NCI-H2081 (cell line): ENCODE measurements at places on chromosomes 5 and 9.

DNA sequence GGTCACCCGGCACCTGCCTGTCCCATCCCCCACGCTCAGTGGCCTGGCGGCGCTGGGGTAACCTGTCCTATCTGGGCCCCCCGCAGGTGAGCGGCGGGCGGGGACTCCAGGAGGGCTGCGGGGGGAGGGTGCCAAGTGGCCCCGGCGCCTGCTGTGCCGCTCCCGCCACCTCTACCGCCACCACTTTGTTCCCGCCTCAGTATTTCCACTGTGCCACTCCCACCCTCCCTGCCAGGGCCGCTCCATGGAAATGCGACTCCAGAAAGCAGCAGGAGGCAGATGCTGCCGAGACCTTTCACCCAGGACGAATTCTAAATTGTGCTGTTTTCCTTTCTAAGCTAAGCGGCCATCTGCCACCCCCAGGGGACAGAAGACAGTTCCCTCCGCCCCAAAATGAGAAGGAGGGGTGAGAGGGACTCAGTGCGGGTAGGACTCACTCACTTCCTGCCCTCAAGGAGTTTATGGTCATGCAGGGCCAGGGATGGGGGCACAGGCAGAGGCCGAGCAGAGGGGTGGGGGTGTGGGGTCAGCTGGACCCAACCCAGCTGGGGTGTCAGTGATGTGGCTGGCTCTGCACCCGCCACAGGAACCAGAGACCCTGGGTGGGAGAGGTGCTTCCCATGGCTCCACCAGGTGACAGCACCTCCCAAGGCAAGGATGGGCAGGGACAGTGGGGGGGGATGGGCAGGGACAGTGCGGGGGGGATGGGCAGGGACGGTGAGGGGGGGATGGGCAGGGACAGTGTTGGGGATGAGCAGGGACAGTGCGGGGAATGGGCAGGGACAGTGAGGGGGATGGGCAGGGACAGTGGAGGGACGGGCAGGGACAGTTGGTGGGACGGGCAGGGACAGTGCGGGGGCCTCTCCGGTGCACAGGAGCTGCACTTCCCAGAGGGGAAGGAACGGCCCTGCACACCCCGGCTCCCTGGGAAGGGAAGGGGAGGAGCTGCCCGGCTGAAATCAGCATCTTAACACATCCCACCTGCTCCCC, 17.8 kb downstream of the NOTCH1 start:
- DNase-seq = peak; percentile 62

- no peak for DNase-seq
These were observed 1.8 kb downstream of the RALGDS start for GRCh38 chr9:133119103-133119845.

GRCh38 chr9:93634311-93635185, 58.2 kb downstream of the PHF2 start:
- no peak for DNase-seq

DNA sequence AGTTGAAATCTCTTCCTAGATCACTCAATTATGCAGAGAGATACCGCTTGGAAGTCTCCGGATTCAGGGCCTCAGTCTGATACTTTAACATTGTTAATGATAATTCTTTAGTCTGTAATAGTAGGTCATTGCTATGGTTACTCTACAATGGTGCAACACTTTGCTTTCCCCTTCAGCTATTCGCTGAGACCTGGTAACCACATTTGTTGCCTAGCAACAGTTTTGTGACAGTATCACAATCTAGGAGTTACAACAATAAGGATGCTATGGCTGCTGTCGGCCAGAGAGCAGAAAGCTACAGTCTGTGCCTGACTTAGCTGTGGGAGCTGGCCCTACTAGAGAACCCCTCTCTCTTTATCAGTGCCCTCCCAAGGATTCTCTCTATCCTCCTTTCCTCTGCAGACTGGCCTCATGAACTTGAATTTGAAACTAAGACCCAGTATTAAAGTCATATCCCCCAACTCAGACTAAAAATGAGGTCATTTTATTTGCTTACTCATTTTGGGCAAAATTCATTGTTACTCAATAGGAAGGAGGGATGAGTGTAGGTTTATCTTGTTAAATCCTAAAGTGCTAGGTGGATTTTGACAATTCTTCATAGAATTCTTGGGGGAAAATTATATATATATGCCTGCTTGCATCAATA, 39.3 kb downstream of the NR2F1 start:
- peak; percentile 76 for DNase-seq

- DNase-seq = no peak
These were observed 214.5 kb upstream of the RASA1 start for GRCh38 chr5:87053146-87053545.

- no peak for DNase-seq
These were observed 206.3 kb downstream of the BNC2 start for GRCh38 chr9:16664211-16664610.

GRCh38 chr5:170145462-170145861, 39.8 kb downstream of the FOXI1 start:
- DNase-seq = no peak

- DNase-seq = peak; percentile 35
These were observed 635 bp downstream of the FBN2 start for GRCh38 chr5:128537221-128537999.

- DNase-seq = no peak
These were observed 374.6 kb downstream of the SPATA31D1 start for GRCh38 chr9:82363198-82363597.

GRCh38 chr9:6433410-6433809, 20.4 kb downstream of the UHRF2 start:
- no peak for DNase-seq

DNA sequence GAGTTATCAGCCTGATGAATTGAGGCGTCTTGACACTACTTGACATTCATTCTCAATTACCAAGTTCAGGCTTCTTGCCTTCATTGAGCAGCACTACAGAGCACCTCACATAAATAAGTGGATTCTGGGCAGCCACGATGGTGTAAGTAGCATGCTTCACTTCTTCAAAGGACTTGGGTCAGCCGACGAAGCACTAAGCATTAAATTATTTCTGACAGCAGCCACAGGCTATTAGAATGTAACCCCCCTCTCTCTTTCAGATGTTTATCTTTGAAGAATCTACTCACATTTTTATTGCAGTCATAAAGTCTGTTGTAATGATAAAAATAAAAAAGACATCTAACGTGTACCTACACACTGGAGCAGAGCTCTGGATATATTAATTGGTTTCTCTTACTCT, 45.9 kb upstream of the VPS13A start:
- DNase-seq = no peak

- DNase-seq = no peak
These were observed 2.5 kb downstream of the C1QTNF3 start for GRCh38 chr5:34040472-34040871.

DNA sequence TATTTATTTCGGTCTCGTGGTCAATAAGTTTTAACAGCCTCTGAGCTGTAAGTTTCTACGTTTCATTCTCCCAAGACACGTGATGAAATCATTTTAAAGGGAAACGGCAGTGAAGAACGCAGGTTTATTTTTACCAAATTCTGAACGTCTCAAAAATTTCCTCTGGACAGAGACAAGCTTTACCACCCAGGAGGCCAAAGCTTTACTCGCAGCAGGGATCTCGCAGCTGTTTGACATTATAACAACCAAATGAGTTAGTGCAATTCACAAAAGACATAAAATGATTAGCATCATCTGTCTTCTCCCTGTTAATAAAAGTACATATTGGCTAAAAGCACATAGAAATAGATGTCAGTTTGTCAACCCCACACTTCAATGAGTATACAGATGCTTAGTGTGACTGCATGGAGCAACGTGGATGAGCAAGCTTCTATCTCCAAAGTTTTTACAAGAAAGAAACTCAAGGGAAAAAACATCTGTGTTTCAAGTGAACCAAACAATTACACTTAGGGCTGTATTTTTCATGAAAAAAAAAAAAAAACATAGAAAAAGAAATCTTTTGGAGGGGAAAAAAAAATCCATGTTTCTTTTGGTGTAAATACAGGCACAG, 2.5 kb downstream of the SEMA5A start:
- no peak for DNase-seq

- DNase-seq = no peak
These were observed 58.7 kb downstream of the MYO10 start for GRCh38 chr5:16877267-16877935.

DNA sequence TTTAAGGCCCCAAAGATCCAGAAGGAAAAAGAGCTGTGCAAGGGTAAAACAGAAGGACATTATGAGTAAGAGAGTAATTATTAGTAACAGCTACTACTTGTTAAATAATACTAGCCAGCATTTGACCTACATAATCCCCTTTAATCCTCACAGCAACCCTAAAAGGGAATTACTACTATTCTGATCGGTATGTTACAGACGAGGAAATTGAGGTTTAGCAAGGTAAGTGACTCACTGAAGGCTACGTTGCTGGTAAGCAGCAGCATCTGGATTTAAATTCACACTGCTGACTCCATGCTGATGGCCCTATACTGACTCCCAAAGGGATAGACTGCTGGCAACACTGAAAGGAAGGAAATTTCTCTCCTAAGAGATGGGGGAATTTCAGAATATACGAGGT, 3.7 kb upstream of the FSD1L start:
- no peak for DNase-seq

GRCh38 chr5:173232499-173233346, 2.3 kb downstream of the NKX2-5 start:
- no peak for DNase-seq

GRCh38 chr5:150052226-150052955, 34.0 kb downstream of the CSF1R start:
- DNase-seq = no peak

GRCh38 chr5:114255260-114255659, 106.6 kb upstream of the KCNN2 start:
- no peak for DNase-seq

DNA sequence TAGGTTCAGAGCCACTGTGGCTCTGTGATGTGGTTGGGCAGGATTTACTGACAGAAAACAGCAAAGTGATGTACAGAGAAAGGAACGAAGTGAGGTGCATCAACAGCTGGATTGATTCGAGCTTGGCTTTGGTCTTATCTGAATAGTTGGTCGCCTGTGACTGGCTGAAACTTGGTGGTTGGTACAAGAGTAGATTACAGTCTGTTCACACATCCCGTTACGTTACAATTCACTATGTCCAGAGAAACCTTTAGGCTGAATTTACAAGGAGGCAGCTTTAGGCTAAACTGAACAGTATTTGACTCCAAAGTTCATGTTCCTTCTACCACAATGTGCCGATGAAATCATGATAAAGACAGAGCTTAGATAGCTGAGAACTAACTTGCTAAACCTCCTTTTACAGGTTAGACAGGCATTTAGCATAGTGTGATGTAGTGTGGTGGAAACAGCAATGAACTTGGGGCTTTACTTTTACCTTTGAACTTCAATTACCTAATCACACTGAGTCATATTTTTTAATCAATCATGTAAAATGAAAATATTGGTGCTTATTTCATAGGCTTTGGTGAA, 210.2 kb upstream of the PUM3 start:
- no peak for DNase-seq

DNA sequence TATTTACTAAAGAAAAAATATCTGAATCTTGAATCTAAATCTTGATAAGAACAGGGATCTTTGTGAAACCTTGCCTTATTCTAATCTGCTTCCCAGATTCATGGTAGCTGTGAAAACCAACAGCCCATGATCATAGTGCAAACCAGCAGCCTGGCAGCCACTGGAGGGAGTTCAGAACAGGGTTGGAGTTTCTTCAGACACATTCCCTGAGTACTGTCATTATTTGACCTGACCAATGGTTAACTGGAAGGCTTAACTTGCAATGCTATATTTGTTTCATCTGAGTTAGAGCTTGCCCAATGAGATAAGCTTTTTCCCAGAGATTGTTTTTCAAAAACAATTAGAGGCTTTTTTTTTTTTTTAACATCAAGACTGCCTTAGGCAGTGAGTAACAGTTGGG, 47.8 kb downstream of the LOX start:
- no peak for DNase-seq

- no peak for DNase-seq
These were observed 26.5 kb downstream of the SMC5 start for GRCh38 chr9:70285246-70285645.

DNA sequence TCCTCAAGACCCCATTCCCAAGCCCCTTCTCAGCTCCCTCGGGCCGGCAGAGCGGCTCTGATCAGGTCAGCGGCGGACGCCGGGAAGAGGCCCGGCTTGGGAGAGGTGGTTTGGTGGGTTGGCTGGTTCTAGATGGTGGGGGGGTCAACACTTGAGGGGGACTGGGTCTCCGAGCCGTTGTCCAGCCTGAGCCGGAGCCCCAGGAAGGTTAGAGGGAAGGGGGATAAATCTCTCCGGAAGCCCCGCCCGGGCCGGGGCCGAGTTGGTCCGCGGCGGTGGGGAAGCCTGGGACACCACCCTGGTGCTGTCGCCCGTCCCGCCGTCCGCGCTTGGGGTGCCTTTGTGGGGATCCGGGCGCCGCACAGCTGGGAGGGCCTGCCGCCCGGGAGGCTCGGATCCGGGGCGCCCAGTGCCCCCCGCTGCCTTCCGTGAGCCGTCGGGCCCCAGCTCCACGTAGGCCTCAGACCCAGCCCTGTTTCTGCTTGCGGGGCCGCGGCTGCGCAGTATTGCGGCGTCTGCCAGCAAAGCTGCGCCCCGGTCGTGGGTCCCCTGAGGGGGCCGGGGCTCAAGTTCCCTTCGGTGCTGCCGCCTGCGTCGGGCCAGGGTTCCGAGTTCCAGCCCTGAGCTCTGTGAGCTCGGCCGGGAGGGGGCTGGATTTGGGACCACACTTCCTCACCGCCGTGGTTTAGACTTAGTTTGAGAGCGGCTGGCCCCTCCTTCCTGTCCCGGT, 542 bp upstream of the TRIM52 start:
- no peak for DNase-seq

DNA sequence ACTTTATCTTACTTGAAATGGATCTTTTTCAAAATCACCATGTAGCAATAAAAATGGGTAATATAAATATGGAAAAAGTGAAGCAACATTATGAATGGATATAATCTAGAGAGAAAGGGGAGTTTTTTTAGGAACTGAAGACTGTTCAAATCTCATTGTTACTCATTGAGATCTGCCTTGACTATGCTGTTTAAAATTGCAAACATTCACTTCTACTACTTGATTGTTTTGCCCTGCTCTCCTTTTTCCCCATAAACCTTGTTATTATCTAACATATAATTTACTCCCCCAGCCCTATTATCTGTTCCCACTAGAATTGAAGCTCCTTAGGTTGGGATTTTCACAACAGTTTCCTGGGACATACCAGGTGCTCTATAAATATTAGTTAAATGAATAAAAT, 22.0 kb downstream of the PAM start:
- DNase-seq = peak; percentile 59

DNA sequence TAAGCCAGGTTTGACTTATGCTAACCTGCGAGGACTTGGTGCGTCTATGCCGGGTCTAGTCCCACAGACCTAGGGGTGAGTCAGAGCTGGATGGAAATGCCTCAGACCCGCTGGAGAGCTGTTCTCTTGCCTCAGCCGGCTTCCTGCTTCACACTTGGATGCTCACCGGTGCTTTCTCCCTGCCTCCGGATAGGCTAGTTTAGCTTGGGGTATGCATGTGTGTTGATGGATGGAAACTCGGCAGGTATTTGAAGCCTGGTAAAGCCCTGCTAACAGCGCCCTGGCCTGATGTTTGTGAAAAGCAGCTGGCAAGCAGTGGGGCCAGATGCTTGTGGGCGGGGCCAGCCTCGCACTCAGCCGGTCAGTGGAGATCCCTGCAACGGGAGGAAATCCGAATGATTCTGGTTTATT, 29.3 kb downstream of the PRRC2B start:
- peak; percentile 45 for DNase-seq

GRCh38 chr9:129624947-129625346, 1.0 kb upstream of the NTMT1 start:
- peak; percentile 12 for DNase-seq
